Naive thymus-derived CD8-positive, alpha-beta T cell (primary cell): ENCODE measurements at places on chromosomes 2 and 18. TPM values are rescaled to one million over a fixed set of nuclear protein-coding genes. Genes with fewer than 3 reads are reported as not detected.
A peak's percentile ranks its signal among the peaks of the same experiment; 100 is the strongest.

- DNase-seq, result no peak
Measured at GRCh38 chr2:7744827-7745226, 827.6 kb downstream of the RNF144A start.

- no peak for DNase-seq
Measured at GRCh38 chr2:46134531-46135227, 162.5 kb upstream of the EPAS1 start.

GRCh38 chr2:234198976-234199375 is 148.5 kb downstream of the SPP2 start:
- DNase-seq, result no peak

- no peak for DNase-seq
Measured at GRCh38 chr2:205273627-205274026, 408.7 kb upstream of the NRP2 start.

DNA sequence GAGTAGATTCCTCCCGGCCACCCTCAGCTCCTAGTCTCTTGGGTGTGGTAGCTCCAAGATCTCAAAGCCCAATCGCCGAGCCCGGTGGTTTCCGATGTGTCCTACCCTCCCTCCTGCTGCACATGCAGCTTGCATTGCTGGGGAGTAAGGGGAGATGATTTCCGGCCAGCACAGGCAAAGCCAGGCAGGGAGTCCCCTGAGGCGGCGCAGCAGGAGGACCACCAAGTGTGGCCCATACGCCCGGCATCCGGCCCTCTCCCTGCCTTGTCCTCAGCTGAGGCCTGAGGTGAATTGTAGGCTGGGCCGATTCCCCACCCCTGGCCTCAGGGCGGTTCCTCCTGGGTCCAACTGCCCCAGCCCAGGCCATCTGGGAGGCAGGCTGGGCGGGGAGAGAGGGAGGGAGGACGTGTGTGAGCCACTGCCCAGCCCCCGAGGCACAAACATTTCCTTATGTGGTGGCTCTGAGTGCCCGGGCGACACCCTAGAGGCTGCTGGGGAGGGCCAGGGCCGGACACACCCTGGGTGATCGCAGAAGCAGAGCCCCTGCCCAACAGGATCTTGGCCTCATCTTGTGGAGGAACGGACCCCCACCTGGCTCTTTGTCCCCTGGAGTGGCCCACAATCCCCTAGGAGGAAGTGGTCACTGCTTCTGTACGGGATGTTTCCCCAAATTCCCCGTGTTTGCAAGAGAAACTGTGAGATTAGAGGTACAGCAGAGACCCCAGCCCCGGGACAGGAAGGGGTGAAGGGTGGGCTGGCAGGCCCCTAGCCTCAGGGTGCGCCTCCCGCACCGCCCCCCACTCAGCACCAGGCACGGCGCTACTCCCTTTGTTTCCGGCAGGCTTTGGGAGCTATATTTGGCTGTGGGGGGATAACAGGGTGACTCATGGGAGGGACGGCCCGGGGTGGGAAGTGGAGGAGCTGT is 41.9 kb upstream of the PTMA start:
- DNase-seq, result no peak

GRCh38 chr2:238093181-238094140 is 6.7 kb upstream of the ESPNL start:
- no peak for DNase-seq

GRCh38 chr2:164430166-164430783 is 191.0 kb downstream of the GRB14 start:
- no peak for DNase-seq

DNA sequence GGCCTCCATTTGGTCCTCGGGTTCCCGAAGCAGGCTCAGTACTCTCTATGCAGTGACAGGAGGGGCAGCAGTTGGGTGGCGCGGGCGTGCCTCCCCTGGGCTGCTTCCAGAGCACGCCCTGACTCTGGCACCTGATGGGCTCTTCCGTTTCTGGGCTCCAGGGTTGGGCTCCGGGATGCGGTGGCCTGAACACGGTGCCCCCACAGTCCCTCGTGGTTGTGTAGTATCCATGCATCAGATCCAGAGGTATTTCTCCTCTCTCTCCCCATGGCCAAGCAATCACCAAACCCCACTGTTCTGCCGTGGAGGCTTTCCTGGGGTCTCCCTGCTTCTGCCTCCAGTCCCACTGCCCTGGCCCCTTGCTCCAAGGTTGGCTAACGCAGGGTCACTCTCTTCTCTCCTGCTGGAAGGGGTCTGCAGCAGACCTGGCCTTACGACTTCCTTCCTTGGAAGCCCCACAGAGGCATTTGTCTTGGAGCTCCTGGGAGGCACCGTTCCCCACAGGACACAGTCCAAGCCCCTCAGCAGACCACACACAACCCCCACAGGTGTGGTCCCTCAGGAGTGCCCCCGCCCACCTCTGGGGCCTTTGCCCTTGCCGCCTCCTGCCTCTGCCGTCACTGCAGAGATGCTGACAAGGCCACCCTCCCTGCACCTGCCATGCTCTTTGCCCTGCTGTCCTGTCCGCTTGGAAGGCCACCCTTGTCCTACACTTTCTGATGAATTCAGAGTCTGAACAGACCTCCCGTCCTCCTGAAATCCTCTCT is 136.6 kb upstream of the ASB18 start:
- no peak for DNase-seq

GRCh38 chr2:172863341-172863740 is 127.7 kb downstream of the RAPGEF4 start:
- DNase-seq, result no peak

DNA sequence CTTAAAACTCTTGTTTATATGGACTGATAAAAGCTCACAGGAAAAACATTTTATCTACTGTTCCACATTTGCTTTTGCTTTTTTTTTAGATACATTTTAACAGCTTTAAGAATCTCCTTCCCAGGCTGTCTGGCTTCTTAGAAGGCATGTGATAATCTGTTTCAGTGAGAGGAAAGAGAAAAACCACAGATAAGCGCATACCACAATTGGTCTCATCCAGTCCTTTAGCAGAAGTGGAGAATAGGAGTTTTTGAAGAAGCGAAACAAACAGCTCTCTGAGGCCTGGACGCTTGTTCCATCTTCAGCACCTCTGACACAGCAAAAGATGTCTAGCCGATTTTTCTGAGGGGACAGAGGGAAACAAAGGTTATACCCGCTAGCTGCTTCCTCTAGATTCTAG is 37.6 kb downstream of the RMC1 start:
- no peak for DNase-seq

- DNase-seq, result no peak
Measured at GRCh38 chr18:2569338-2570207, 1.7 kb downstream of the METTL4 start.

DNA sequence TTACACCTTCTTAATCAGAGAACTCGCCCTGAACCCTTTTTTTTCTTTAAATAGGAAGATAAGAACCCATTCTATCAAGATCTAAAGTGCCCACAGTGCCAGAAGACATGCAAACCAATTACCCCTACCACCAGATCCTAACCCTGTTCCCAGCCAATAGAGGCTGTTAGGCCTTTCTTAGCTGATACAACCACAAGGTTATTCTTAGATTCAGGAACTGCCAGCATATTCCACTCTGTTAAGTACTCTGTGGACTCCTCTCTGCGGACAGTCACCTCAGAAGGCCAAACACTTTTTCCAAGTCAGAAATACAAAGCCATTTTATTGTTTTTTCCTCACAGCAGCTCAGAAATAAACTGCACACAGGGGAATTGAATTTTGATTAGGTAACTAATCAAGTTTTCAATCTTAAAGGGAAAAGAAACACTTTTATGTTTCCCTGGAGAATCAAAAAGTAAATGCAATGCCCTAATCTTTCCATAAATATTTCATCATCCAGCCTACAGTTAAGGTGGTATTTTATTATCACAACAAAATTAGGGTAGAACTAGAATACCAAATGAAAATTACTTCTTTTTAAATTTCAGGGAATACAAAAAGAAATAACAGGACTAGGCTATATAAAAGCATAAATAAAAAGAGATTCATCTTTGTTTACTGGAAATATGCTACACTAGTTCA is 111.4 kb downstream of the NBAS start:
- DNase-seq, result no peak

DNA sequence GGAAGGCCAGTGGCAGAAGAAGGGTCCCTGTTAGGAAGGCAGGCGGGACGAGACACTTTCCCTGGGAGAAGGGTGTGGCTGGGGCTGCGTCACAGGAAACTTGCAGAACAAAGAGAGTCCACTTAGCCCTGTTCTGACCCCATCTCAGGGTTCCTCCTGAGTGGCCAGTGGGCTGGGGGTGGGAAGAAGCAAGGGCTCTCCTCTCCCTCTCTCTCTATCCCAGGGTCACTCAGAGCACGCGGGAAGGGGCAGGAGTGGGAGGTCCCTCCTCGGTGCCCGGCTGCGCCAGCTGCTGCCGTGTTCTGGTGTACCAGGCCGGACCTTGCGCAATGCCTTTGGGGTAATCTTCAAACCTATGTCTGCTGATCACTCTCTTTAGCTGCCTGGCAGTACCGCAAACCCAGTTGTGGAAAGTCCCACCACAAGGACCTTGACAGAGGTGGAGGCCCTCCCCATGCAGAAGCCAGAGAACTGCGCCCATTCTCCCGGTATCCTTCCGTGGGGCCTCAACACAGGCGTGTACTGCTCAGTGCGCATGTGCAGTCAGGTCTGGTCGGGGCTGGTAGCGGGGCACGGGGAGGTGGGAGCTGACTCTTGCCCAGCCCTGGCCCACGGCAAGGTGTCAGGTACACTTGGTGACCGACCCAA is 47.8 kb upstream of the ST3GAL5 start:
- no peak for DNase-seq

DNA sequence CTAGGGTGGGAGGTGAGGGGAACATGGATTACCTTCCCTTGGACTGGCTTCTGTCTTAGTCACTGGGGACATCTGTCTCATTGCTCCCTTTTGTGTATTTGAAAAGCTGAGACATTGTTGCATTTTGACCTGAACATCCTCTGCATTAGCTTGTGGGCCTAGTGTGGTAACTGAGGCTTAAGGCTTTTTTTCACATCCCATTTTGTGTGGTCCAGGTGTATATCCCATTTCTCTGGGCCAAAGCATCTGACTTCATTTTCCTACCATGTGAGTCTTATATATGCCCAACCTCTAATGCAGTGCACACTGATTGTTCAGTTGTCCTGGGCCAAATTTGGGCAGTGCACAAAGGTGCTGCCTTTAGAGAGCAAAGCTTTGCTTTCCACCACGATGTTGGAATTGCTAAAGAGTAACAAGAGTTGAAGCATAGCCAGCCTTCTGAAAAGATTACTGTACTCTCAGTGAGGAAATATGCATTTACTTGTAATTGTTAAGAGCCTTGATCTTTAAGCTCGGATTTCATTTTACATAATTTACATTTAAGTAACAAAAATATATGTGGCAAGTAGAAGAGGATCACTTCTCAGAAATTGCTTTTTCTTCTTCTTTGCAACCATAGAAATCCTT is 13.3 kb downstream of the PRKCE start:
- DNase-seq, result no peak

GRCh38 chr2:235378246-235378645 is 115.6 kb upstream of the AGAP1 start:
- no peak for DNase-seq

- no peak for DNase-seq
Measured at GRCh38 chr2:18379870-18380269, 180.6 kb downstream of the RDH14 start.

DNA sequence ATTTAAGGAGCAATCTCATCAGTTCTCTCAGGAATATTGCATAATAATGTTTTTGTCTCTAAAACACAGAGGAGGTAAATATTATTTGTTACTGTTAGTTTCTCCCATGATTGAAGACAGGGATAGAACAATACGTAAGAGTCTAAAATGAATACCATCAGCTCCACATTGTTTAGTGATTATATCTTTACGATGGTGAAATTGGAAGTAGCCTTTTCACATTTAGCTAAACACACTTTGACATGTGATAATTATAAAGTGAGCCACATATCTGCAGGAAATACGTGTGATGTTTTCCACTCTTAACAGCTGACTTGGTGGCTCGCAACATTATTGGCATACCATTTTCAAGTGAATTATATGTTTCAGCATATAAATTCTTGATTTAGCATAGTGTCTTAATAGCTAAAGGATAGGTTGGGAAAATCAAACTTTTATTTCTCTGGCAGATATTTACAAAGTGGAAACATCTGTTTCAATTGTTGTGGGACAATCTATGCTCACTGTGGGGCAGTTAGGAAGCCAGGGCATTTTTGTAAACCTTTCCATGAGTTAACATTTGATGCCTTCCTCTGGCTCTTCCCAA is 208.1 kb upstream of the RASGRP3 start:
- no peak for DNase-seq

GRCh38 chr2:43885132-43885632 is 46.4 kb downstream of the ABCG8 start:
- no peak for DNase-seq

- no peak for DNase-seq
Measured at GRCh38 chr2:205564346-205565141, 117.8 kb upstream of the NRP2 start.

GRCh38 chr2:200376513-200377354 is 70.2 kb downstream of the SPATS2L start:
- DNase-seq, result peak; percentile 3

DNA sequence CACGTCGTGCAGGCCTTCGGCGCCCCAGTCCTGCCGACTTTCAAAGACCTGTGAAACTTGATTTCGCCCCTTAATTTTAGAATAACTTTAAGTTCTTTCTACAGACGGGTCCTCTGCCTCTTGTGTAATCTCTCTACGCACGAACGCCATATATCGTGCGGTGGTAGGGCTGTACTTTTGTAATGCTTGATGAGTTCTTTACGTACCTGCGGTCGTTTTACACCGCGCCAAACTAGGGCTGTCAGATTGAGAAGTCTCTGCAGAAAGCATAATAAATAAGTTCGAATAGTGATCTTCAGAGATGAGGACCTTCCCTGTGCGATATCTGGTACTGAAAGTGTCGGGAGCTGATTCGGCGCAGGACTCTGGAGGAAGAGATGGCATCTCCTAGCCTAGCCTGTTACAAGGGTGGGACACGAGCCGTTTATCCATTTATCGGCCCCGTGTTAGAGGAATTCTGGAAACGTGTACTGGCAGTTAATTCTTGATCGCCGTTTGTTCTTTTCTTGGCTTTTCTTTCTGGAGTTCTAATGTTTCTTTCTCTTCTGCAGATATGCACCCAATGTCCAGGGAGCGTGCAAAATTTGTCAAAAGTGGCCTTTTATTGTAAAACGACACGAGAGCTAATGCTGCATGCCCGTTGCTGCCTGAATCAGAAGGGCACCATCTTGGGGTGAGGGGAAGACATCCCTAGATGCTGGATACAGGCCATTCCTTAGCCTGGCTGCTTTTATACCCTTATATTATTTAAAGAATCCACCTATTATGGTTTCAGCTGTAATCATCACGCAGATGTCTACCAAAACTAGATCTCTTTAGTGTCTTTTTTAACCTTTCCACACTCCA is 781 bp upstream of the SLC5A6 start:
- peak; percentile 64 for DNase-seq

MRPL44 gene
- total RNA-seq, result 30.3 TPM

NYAP2 gene
- total RNA-seq, result 0.05 TPM

ZAP70 gene
- total RNA-seq, result 490 TPM

UBE2E3 gene
- total RNA-seq, result 25.0 TPM

GALNT13 gene
- total RNA-seq, result not detected

CCDC68 gene
- total RNA-seq, result not detected

TDRD15 gene
- total RNA-seq, result not detected

SLC9A4 gene
- not detected for total RNA-seq

FAM237A gene
- not detected for total RNA-seq

TPGS2 gene
- total RNA-seq, result 49.7 TPM

C18orf32 gene
- 43.3 TPM for total RNA-seq

STPG4 gene
- 1.0 TPM for total RNA-seq

GALNT5 gene
- not detected for total RNA-seq
